ENCODE measurements at places on chromosomes 16 and 17.

GRCh38 chr17:2237950-2238349 lies 65.6 kb downstream of the SMG6 start:
- DNase-seq = no peak

GRCh38 chr17:43958748-43959352 lies 5.1 kb upstream of the PYY start:
- DNase-seq = no peak

DNA sequence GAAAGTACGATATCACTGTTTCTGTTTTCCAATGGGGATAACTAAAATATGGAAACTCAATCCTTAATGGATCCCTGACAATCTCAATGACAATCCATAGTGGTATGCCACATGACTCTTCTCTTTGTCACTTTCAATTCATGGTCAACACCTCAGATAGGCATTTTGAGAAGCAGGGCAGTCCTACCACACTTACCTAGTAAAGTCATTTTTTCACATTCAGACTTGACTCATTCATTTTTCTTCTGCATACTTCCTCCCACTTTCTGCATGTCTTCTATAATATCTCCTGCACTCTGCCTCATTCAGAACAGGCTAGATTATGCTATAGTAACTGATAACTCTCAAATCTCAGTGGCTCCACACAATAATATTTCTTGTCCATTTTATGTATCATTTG lies 117.5 kb downstream of the FTO start:
- DNase-seq = no peak

DNA sequence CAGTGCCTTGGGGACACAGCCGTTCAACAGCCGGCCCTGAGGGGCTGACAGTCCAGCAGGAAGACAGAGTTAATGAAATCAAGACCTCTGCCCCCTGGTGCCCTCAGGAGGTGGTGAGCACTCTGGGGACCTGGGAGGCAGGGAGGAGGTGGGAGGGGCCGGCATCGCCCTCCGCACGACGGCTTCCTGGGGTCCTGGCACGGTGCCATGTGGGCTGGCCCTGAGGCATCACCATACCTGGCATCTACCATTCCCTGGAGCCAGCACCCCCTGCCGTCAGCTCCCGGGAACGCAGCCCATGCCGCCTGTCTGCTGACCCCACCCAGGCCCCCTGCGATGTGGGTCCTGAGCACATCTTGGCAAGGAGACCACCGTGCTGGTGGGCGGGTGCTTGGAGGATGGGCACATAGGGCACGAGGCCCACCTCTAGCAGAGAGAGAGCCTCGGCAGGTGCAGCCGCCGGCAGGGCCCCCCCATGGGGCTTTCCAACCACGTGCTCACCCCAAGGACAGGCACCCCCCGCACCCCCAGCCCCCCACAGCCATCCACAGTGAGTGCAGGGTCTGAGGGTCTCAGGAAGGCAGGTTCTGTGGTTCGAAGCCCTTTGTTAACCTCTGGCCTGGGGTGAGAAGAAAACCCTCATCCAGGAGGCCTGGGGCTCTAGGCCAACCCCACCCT lies 52.5 kb downstream of the ZFPM1 start:
- peak; percentile 64 for DNase-seq

DNA sequence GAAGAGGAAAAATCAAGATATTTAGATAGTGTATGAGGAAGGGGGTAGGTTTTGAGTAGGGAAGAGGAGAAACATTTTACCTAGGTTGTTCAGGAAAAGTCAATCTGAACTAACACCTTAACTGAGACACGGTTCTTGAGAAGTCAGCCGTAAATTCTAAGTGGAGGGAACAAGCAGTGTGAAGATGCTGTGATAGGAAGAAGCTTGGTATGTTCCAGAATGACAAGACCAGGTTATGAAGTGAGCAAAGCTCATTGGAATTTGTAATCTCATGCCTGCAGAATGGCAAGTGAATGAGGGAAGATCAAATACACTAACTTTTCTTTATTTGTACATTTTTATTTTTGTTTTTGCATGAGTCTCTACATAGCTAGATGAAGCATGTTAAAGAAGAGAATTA lies 307.6 kb downstream of the ZFHX3 start:
- no peak for DNase-seq

- DNase-seq = peak; percentile 83
These were observed 22.2 kb downstream of the SOCS1 start for GRCh38 chr16:11233727-11234376.

- no peak for DNase-seq
These were observed 496.0 kb downstream of the MAF start for GRCh38 chr16:79104567-79104966.

GRCh38 chr16:7526736-7527135 lies 194.1 kb downstream of the RBFOX1 start:
- no peak for DNase-seq

GRCh38 chr17:15278924-15279477 lies 13.9 kb upstream of the PMP22 start:
- no peak for DNase-seq

DNA sequence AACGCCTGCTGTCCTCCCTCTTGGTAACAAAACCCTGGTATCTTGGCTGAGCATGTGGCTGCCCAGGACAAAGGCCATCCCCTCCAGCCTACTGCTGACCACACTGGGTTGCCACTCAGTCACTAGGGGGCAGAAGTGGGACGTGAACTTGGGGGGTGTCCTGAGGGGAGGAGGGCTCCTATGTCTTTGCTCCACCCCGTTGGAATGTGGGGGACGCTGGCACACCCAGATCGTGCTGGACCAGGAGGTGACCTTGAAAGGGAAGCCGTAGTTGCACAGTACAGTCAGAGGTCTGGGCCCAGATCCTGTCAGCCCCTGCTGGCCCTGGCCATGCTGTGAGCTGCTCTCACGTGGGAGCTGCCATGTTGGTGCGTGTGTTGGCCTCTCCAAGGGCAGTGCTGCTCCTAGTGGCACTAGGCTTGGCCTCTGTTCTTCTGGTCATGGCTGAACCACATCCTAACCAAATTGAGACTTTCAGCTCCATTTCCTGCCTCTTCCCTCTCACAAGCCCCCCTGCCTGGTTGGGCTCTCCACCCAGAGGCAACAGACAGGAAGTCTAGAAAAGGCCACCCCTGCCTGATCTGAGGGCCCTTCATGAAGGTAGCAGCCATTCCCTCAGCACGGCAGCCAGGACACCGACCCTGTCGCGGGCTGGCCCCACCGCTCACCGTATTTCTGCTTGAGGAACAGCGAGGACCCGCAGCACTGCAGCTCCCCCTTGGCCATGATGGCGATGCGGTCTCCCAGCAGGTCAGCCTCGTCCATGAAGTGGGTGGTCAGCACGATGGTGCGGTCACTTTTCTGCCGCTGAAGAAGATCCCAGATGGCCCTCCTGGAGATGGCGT lies 29.0 kb upstream of the RNPS1 start:
- peak; percentile 36 for DNase-seq

DNA sequence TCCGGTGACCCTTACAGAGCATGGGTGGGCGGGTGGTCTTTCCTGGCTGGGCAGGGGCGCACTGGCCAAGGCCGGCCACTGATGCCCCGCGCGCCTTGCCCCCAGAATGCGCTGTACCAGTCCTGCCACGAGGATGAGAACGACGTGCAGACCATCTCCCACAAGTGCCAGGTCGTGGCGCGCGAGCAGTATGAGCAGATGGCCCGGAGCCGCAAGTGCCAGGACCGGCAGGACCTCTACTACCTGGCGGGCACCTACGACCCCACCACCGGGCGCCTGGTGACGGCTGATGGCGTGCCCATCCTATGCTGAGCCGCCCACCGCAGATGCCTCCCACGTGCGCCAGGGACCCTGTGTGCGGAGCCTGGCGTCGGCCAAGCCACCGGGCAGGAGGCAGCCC lies 49.1 kb downstream of the ACTG1 start:
- DNase-seq = no peak

GRCh38 chr17:80926591-80927250 lies 64.9 kb upstream of the CHMP6 start:
- no peak for DNase-seq

- no peak for DNase-seq
These were observed 15.1 kb downstream of the CEP20 start for GRCh38 chr16:15873301-15873700.

DNA sequence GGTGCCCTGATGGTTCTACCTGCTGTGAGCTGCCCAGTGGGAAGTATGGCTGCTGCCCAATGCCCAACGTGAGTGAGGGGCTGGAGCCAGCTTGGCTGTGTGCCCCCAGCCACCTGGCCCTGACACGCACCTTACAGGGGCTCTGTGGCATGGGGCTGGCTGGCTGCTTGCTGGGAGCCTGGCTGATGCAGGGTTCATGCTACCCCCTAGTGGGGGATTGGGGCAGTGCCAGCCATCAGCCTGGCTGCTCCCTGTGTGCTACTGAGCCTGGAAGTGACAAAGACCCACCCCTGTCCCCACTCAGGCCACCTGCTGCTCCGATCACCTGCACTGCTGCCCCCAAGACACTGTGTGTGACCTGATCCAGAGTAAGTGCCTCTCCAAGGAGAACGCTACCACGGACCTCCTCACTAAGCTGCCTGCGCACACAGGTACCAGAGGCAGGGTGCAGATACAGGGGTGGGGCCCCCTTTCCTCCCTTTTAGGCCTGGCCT lies 5.7 kb downstream of the GRN start:
- peak; percentile 84 for DNase-seq

DNA sequence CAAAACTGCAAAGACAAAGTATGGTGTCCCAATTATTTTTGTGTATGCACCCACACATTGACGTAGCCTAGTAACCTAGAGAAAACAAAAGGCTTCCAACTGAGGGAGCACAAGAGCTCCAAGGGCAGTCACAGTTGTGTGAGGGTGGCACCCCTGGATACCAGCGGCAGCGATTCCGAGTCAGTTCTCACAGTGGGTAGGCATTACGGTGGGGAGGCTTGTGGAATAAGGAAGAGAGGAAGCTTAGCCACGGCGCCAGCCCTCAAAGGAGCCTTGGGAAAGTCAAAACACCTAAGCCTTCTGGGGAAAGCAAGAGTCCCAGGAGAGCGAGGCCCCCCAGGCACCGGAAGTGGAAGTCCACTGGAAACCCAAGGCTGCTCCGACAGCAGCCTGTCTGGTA lies 31.0 kb upstream of the ADCY9 start:
- no peak for DNase-seq

- DNase-seq = no peak
These were observed at the start of gene TPSG1 for GRCh38 chr16:1225051-1225451. Gene TPSG1 (minus strand): TSS chr16:1225268. CDS start chr16:1225252, 16 bp downstream.

GRCh38 chr17:79667746-79668145 lies 56.9 kb upstream of the RBFOX3 start:
- DNase-seq = no peak

- DNase-seq = peak; percentile 94
These were observed at the start of gene TNRC6A for GRCh38 chr16:24729243-24729950. Gene TNRC6A (plus strand): TSS chr16:24729651. CDS start chr16:24729842, 191 bp downstream.

- no peak for DNase-seq
These were observed 43.3 kb downstream of the NLK start for GRCh38 chr17:28085766-28086165.

- DNase-seq = no peak
These were observed 22.0 kb upstream of the IL4R start for GRCh38 chr16:27291722-27292240.

DNA sequence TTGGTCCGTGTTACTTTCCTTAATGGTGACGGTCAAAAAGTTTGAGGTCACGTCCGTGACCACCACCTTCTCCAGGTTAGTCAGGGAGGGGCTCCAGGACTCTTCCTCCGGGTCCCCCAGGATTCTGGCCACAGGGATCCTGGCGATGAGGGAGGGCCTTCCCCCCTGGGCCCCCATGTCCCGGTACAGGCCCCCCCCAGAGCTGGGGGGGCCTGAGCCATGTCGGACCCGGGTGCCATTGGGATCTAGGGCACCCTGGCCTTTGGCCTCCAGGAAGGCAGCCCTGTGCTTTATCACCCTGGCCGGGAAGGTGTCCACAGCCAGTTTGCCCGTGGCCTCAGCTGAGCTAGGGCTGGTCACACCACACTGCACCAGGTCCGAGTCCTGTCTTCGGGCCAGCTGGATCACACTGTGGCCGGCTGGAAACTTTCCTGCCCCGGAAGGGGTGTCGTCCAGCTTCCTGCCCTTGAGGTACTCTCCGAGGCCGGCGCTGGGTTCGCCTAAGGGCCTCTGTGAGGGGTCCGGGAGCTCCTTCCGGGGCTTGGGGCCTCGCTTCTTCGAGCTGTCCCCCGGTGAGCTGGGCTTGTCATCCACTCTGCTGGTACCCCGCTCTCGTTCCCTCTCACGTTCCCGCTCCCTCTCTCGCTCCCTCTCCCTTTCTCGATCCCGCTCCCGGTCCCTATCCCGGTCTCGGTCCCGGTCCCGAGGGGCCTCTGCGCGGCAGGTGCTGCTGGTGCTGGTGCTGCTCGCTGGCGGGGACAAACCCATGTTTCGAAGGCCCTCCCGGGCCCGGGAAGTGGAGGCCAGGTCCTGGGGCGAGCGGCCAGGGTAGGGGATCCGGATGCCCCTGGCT lies 2.0 kb downstream of the CBX8 start:
- DNase-seq = no peak

DNA sequence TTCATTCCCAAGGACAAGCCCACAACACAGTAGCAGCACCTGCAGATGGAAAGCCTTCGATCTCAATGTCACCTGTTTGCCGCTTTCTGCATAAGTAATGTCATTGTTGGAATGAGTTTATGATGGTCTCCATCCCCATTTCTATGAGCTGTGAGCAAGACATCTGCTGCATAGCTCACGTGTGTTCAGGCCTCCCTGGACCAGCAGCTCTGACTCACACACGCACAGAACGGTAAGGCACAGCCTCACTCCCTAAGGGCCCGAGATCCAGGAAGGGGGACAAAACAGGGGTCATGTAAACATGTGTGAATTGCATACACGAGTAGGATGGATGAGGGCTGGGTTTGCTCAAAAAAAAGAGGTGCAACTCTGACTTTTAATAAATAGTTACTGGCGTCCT lies 223.1 kb downstream of the SOX9 start:
- no peak for DNase-seq

GRCh38 chr17:64777415-64778239 lies 115.5 kb upstream of the SMURF2 start:
- DNase-seq = no peak

GRCh38 chr17:50498021-50498874 lies 10.0 kb upstream of the MYCBPAP start:
- DNase-seq = no peak

- no peak for DNase-seq
These were observed 55.4 kb downstream of the TNRC6C start for GRCh38 chr17:78013683-78014467.

GRCh38 chr17:8698162-8698971 lies 46.3 kb downstream of the CCDC42 start:
- DNase-seq = no peak

- DNase-seq = peak; percentile 84
These were observed at the start of gene NT5M for GRCh38 chr17:17303010-17303846. Gene NT5M (plus strand): TSS chr17:17303373. CDS start chr17:17303551, 178 bp downstream.

DNA sequence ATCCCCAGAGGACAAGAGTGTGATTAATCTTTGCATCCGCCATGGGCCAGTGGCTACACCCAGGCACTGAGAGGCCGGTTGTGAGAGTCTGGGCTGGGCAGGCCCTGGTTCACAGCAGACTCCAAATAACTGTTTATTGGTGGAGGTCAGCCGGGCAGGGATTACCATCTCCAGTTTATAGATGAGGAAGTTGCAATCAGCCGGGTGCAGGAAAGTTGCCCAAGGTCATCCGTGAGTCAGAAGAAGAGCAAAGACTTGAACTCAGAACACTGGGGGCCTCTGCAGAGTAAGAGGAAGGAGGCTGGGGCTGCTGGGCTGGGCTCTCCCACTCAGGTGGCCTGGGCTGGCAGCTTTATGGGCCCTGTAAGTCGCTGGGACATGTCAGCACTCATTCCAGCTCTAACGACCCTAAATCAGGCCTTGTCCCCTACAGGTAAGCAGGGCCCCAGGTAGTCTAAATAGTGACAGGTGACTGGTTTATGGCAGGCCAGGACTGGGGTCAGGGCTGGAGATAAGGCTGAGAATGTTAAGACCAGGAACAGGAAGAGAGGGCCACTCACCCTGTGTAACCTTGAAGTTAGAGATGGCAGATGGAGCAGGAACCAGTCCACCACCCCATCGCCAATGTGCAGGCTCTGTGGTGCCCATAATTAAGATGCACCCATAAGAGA lies 2.1 kb upstream of the CA4 start:
- no peak for DNase-seq

- no peak for DNase-seq
These were observed 2.2 kb downstream of the TOX3 start for GRCh38 chr16:52544703-52545102.
